CD14-positive monocyte (primary cell): ENCODE measurements at places on chromosomes 7 and 10. TPM values are rescaled to one million over a fixed set of nuclear protein-coding genes. Genes with fewer than 3 reads are reported as not detected.

The METTL27 gene
- polyA plus RNA-seq, result 2.1 TPM

The EPO gene
- polyA plus RNA-seq, result not detected in 2 replicates

The ADRA2A gene
- polyA plus RNA-seq, result not detected

The ST7 gene
- polyA plus RNA-seq, result 1.8 and 4.1 TPM in 2 replicates

DNA sequence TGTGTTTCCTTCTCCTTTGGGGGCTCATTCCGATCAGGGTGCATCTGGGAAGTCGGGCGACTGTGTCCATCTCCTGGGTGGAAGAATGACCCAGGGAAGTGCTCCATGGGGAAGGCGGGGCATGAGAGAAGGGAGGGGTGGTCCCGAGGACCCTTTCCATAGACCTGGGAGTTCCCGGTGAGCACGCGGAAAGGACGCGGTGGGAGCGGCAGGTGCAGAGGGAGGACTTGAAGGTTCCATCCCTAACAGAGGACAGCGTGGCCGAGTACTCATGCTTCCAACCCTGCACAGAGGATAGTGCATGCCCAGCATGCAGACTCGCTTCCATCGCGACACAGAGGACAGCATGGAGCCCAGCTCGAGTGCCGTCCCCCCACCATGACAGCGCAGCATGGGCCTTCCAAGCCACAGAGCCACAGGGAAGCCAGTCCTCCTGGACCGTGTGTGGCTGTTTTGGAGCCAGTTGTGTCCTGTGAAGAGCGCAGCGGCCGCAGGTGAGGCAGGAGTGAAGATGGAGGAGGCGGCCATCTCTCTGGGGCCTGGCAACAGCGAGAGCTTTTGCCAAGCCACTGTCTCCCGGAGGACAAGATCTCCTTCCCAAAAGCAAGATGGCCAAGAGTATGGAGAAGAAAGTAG is 281.4 kb downstream of the DNAJB6 start:
- no peak for DNase-seq
- H3K27ac ChIP-seq, result no peak overlapping the region
- no peaks in the 10 kb centered on the region for H3K27me3 ChIP-seq
- H3K36me3 ChIP-seq, result no peaks in the 10 kb centered on the region
- H3K4me1 ChIP-seq, result peaks cover 8% of the 10 kb centered on the region
- no peak overlapping the region for H3K4me3 ChIP-seq

- no peaks in the 10 kb centered on the region for H3K36me3 ChIP-seq
- DNase-seq, result no peak
- no peaks in the 10 kb centered on the region for H3K4me1 ChIP-seq
- H3K27me3 ChIP-seq, result no peaks in the 10 kb centered on the region
These were observed 180.3 kb downstream of the SH2D4B start for GRCh38 chr10:80718024-80718423.

DNA sequence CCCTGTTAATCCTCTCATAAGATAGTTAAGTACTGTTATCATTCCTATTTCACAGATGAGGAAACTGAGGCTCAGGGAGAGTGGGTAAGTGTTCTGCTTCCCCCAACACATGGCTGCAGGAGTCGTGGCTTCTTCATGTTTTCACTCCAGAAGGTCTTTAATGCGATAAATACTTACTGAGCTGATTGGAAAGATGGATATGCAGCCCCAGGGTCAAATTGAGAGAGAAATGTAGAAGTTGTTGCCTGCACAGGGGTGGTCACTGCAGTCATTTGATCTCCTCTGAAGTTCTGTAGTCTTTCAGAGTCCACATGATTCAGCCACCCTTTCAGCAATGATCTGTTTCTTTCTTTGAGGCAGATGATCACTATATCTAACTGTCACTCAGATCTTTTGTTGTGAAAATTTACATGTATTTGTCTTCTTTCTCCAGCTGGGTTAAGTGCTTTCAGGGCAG is 29.3 kb downstream of the CRCP start:
- peaks cover 100% of the 10 kb centered on the region for H3K36me3 ChIP-seq
- no peaks in the 10 kb centered on the region for H3K4me1 ChIP-seq
- DNase-seq, result no peak
- no peaks in the 10 kb centered on the region for H3K27me3 ChIP-seq
- H3K27ac ChIP-seq, result no peak overlapping the region

GRCh38 chr10:61692447-61693010 is 29.8 kb downstream of the CABCOCO1 start:
- no peak for DNase-seq
- no peak overlapping the region for H3K4me3 ChIP-seq
- no peaks in the 10 kb centered on the region for H3K36me3 ChIP-seq
- no peaks in the 10 kb centered on the region for H3K4me1 ChIP-seq

DNA sequence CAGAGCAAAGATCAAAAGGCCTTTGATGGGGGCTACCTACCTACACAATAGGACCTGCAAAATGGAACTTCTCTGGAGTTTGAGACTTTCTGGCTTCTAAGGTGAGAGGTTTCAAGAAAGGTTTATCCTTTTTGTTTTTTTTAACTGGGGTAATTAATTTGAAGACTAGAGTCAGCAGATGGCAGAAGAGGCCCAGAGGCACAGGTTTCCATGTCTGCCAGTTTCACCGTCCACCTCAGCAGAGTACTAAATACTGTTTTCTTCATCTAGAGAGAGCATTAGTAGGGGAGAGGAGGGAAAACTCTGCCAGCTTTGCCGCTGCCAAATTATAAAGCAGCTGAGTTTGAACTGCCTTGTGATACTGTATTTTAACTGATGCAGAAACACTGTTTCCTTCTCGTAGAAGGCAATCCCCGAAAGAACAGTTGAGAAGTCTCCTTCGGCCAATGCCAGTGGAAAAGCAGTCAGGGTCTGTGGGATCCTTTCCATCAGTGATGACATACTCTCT is 138.7 kb downstream of the SLC25A13 start:
- no peaks in the 10 kb centered on the region for H3K4me1 ChIP-seq
- H3K4me3 ChIP-seq, result no peak overlapping the region
- H3K36me3 ChIP-seq, result peaks cover 73% of the 10 kb centered on the region
- H3K27ac ChIP-seq, result no peak overlapping the region

DNA sequence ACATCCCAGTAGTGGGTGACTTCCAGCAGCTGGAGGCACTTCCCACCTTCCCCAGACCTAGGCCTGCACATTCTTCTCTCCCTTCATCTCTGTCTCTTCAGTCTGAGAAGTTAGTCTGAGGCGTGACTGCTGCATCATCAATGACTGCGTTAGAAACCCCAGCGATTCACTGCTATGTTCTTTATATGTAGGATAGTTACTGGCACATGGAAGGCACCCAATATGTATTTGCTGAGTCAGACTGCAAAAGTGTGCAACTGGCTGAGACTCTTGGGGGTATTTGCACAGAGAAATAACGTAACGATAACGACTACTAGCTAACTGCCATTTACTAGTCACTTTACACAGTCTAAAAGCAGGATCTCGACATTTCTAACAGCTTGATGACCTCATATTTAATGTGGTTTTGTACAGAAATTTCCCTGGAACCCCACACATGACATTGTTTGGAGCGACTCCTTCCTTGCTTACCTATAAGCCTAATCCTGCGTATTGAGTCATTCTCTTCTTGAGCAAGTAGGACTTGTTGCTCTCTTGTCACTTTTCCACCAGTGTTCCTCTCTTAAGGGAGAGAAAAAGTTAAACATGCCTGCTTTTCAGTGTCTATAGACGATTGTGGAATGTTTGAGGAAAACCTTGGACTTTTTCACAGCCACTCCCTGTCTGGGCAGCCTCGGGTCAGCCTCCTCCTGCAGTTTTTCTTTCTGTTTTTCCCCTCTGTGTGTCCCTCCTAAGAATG is 45.5 kb downstream of the THNSL1 start:
- no peaks in the 10 kb centered on the region for H3K27me3 ChIP-seq
- no peaks in the 10 kb centered on the region for H3K36me3 ChIP-seq
- H3K4me1 ChIP-seq, result no peaks in the 10 kb centered on the region
- H3K4me3 ChIP-seq, result no peak overlapping the region
- no peak for DNase-seq
- H3K27ac ChIP-seq, result no peak overlapping the region

DNA sequence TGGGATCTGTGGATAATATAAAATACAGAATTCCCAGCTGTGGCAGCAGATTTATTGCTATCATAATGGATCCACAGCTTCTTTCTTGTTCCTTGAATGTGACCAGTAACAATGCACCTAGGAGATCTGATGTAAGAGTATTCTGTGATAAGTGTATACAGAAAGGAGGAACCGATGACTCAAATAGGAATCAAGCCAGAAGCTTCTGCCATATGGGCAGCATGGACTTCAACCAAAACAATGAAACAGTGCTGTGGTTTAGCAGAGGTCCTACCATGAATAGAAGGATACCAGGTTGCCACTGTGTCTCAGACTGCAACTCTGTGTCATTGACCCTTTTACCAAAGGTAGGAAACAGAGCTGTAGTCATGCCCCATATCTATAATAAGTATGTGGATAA is 81.8 kb downstream of the PTPRZ1 start:
- no peak for DNase-seq
- H3K27ac ChIP-seq, result no peak overlapping the region
- no peak overlapping the region for H3K4me3 ChIP-seq
- H3K36me3 ChIP-seq, result no peaks in the 10 kb centered on the region
- H3K4me1 ChIP-seq, result no peaks in the 10 kb centered on the region

- H3K27ac ChIP-seq, result no peak overlapping the region
These were observed 48.9 kb downstream of the C10orf143 start for GRCh38 chr10:130061760-130062159.

- no peaks in the 10 kb centered on the region for H3K4me1 ChIP-seq
- H3K27ac ChIP-seq, result no peak overlapping the region
- no peak for DNase-seq
- no peak overlapping the region for H3K4me3 ChIP-seq
- H3K36me3 ChIP-seq, result no peaks in the 10 kb centered on the region
These were observed 100.1 kb upstream of the UNC5B start for GRCh38 chr10:71112138-71112785.
